ENCODE measurements at places on chromosomes 7 and 10. TPM values are rescaled to one million over a fixed set of nuclear protein-coding genes. Genes with fewer than 3 reads are reported as not detected.

Gene LRRD1
- under 0.01 TPM for total RNA-seq

Gene FBXL13
- total RNA-seq = 0.98 TPM

Gene C10orf67
- total RNA-seq = not detected

Gene IFT22
- total RNA-seq = 22.0 TPM

Gene PIP4K2A
- total RNA-seq = 28.8 TPM

Gene AKR1D1
- total RNA-seq = not detected

Gene HTR5A
- not detected for total RNA-seq

Gene NXPH1
- not detected for total RNA-seq

Gene ZNF487
- 2.0 TPM for total RNA-seq

Gene SCART1
- total RNA-seq = 1.3 TPM

Gene CELF2
- total RNA-seq = 30.6 TPM

Gene SMNDC1
- 7.2 TPM for total RNA-seq

Gene NPFFR1
- not detected for total RNA-seq

Gene VAX1
- total RNA-seq = not detected

Gene SHLD2
- total RNA-seq = 25.2 TPM

Gene CCNJ
- total RNA-seq = 32.6 TPM

Gene ELFN1
- 0.65 TPM for total RNA-seq

Gene PDE1C
- 1.8 TPM for total RNA-seq

Gene GPRIN2
- total RNA-seq = not detected

Gene CPA2
- total RNA-seq = not detected

Gene OPN1SW
- total RNA-seq = not detected

Gene CDH23
- under 0.01 TPM for total RNA-seq

Gene HYCC1
- total RNA-seq = 26.8 TPM

Gene SLC26A5
- 0.33 TPM for total RNA-seq

Gene ZNF239
- total RNA-seq = 2.6 TPM

Gene KCP
- not detected for total RNA-seq

Gene CTTNBP2
- total RNA-seq = not detected

Gene ZNF503
- total RNA-seq = 1.7 TPM

Gene TEX36
- total RNA-seq = not detected

Gene FOXK1
- 51.9 TPM for total RNA-seq

Gene CPN1
- not detected for total RNA-seq

Gene NCAPG2
- 14.0 TPM for total RNA-seq

Gene TRIM50
- total RNA-seq = not detected

Gene TFPI2
- total RNA-seq = 86.2 TPM

Gene NEUROD6
- not detected for total RNA-seq

Gene GRM3
- total RNA-seq = not detected

All from vein endothelial cell (primary cell).